Activated naive CD8-positive, alpha-beta T cell treated with anti-CD3 and anti-CD28 coated beads, Interleukin-2, amount 10 ng/mL, durations not matched to agents 7 days and 5 days (primary cell): ENCODE measurements at places on chromosomes 5 and 9.

- no peak for DNase-seq
Measured at GRCh38 chr9:90726215-90726614, 75.4 kb upstream of the SYK start.

DNA sequence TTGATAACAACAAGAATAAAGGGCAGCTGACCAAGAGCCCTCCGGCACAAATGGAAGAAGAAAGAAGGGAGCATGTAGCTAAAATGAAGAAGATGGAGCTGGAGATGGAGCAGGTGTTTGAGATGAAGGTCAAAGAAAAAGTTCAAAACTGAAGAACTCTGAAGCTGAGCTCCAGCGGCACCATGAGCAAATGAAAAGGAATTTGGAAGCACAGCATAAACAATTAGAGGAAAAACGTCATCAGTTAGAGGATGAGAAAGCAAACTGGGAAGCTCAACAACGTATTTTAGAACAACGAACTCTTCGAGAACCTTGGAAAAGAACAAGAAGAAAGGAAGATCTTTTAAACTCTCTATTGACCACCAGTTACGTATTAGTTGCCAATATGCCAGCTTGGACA is 100.9 kb downstream of the GABBR2 start:
- DNase-seq = no peak

DNA sequence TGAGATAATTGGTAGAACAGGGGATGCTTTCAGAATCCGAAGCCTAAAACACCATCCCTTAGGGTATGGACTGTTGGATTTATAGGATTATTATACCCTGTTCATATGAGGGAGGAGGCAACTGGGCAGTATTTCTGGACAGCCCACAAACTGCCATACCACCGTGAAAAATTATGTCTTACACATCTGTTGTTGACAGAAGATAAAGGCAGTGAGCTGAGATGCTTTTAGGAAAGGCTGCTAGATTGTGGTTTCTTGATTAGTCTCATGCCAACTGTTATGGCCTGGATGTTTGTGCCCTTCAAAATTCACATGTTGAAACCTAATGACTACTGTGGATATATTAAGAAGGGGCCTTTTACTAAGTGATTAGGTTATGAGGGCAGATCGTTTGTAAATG is 83.7 kb upstream of the DHFR start:
- DNase-seq = no peak

DNA sequence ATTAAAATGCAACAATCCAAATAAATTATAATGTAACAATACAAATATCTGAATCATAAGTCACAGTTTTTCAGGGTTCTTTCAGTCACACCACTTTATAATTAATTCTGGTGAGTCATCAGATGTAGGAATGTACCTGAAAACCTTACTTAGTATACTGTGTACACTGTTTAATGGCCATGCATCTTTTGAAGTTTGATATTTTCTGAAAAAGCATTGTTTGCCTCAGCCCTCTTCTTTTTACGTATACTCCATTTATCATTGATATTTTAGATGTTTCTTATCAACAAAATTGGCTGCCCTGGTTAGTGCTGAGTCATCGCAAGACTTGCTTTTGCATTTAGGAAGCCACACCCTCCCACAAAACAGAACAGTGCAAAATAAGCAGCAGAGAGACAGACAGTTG is 218.6 kb downstream of the PJA2 start:
- DNase-seq = no peak

- DNase-seq = no peak
Measured at GRCh38 chr9:122126331-122127261, 33.0 kb downstream of the NDUFA8 start.
